Erythroblast (primary cell): ENCODE measurements at places on chromosomes 5 and 9.
A peak's percentile ranks its signal among the peaks of the same experiment; 100 is the strongest.

GRCh38 chr5:122908108-122908507, 62.7 kb downstream of the SNX24 start:
- DNase-seq = no peak

GRCh38 chr5:116137544-116138378, 52.9 kb downstream of the COMMD10 start:
- peak; percentile 60 for DNase-seq

- no peak for DNase-seq
Observed at GRCh38 chr5:94429566-94429965, 188.8 kb downstream of the KIAA0825 start.

DNA sequence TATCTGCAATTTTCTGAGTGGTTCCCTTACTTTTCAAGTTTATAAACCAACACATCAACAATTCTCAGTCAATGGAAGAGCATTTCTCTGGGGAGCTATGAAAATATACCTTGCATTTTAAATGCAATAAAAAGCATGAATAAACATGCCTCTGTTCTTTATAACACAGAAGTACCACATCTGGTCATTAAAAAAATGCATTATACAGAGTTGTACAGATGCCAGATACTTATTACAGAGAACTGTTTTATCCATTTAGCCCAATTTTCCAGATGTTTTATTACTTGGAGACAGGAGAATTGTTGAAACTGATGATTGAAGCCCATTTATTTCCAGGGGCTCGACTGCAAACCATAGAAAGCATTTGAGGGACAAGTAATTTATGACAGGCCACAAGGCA, 19.2 kb upstream of the HEXB start:
- DNase-seq = no peak

GRCh38 chr5:33073881-33074327, 362.8 kb downstream of the NPR3 start:
- DNase-seq = no peak

DNA sequence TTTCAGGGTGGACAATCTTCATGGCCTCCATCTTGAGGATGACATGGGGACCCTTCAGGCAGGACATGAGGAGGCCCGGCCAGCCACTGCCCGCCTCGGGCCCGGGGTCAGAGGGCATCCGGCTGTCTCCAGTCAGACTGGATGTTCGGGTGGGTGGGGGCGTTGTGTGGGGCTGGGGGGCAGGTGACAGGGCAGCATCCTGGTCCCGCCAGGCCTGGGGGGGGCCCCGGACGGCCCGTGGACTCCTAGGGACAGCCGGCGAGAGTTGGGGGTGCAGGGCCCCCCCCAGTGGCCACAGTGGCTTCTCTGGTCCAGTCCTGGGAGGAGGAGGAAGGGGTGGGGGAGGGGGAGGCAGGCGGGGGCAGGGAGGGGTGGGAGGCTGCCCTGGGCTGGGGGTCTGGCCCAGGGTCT, 940 bp downstream of the RNF208 start:
- no peak for DNase-seq

DNA sequence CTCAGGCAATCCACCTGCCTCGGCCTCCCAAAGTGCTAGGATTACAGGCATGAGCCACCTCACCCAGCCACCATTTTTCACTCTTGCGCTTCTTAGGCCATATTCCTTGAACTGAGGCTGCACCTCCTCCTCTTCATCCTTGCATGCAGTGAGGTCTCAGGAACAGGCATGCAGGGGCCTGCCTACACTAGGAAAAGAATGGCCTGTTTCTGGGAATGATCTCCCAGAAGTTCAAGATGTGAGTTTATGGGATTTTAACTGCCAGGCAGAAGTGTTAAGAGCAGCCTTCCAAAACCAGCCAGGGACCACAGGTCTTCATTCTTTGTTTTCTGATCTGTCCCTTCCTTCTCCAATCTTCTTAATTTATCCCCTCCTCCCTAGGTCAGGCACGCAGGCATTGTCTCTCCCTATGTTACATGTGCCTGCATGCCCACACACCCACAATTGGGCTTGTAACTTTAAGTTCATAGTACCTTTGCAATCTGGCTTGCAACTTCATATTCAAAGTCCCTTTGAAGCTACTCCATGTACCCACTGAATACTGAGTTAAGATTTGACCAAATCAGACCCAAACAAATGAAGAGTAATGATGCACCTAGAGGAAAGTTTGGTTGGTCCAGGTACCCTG, 10.5 kb upstream of the HSPA4 start:
- DNase-seq = no peak

GRCh38 chr9:113581865-113582697, 118.6 kb downstream of the RGS3 start:
- peak; percentile 78 for DNase-seq

GRCh38 chr5:54743581-54743980, 226.0 kb downstream of the SNX18 start:
- DNase-seq = no peak

GRCh38 chr9:21746550-21746949, 55.9 kb upstream of the MTAP start:
- DNase-seq = no peak

GRCh38 chr5:149360272-149360671, 2.4 kb downstream of the PCYOX1L start:
- no peak for DNase-seq

DNA sequence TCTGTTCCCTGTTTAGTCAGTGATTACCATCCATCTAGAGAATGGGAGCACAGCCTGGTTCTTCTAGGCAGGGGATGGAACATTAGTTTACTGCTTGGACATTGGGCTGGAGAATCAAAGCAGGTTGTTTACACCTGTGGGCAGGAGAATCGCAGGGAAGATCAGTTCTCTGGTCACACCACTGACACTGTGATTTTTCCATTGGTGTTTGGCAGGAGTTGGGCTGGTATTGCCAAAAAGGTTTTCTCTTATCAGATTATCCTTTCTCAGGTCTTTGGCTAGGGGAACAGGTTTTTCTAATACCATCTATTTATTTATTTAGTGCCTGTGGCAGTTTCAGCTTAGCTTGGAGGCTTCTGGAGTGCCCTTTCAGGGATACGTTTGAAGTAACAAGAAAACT, 219.3 kb upstream of the GRIN3A start:
- no peak for DNase-seq

DNA sequence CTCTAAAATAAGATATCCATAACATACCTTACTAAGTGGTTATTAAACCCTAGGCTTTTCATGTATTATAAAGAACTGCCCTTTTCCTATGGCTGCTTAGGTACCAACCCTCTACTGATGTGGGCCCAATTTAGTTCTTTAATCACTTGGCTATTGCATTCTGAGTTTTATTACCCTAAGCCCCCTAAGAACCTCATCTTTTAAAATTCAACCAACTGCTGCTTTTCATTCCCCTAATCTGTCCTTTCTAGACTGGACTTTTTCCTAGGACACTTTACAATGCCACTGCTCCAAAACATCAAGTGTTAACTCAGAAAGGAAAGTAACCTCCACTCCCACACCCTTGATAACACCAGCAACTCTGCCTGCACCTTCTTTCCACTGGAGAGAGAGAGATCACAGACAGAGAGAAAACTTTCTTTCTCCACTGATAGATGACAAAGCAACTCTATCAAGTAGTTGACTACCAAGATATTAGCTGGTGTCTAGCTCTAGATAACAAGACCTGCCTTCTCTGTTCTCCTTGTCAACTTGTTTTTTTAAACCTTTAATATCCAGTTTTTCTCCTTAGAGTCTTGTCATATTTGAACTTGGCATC, 27.3 kb downstream of the ELL2 start:
- peak; percentile 97 for DNase-seq

DNA sequence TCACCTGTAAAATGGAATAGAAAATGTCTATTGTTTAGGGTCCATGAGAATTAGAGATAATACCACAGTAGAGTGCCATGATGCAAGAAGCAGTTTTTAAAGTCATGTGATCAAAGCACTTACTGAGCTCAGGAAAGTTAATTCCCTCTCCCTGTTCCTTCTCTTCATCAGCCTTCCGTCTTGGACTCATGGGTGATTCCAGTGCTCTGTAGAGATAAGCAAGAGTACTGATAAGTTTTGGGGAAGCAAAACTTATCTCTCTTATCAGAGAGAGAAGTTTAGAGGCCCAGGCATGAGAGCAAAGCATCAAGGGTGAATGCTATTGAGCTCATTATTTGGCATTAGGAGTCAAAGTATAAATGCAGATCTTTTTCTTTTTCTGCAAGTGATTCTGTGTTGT, 410.1 kb downstream of the AGTPBP1 start:
- DNase-seq = no peak

GRCh38 chr5:57724836-57725235, 242.2 kb upstream of the ACTBL2 start:
- DNase-seq = no peak

- DNase-seq = no peak
Observed at GRCh38 chr5:55551358-55551757, 16.6 kb upstream of the PLPP1 start.

DNA sequence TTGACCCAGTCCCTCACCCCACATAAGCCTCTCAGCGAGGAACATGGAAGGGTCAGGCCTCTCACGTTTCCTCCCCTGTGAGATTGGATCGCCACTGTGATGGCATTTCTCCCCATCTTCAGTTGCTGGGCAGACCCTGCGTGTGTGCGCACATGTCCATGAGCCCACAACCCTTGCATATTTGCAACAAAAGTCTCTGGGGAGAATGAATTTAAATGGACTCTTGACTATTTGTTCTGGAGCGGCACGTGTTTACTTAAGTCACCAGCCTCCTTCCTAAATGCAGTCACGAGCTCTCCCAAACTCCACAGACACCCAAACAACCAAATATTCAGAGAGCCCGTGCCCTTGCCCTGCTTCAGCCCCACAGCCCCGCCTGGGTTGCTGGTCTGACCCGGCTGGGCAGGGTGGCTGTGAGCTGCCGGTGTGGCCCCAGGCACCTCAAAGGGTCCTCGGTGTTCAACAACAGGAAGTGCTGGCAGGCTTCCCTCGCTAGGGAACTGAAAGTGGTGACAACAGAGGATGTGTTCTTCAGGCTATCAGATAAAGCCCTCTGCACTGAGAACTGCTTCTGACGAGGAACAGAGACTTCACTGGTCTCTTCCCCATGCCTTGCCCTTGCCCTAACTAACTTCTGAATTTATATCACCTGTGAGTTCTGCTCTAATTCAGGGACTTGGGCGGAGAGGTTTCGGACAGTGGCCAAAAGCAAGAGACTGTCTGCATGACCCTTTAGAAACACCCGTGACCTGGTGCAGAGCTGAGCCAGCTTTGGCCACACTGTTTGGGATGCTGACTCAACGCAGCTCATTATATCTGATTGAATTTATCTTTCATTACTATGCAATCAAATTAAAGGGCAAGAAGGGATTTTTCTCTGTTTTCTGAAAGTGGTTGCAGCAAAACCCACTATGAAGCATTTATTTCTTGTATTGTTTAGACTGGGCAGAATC, 19.2 kb upstream of the CD180 start:
- DNase-seq = peak; percentile 25

DNA sequence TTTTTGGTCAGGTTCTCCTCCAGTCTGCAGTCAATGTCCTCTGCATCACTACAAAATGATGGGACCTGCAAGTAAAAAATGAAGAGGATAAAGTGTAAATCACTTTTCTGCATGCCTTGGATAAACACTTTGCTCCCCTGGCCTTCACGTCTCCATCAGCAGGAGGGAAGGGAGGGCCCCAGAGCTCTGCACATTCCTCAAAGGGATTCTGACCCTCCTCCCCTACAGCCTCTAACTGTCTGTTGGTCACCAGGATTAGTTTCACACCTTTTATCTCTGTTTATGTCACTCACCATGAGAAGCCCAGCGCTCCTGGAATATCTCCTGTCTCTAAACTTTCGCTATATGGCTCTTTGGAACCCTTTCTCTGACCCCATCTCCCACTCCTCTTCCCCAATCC, 103.3 kb downstream of the SVEP1 start:
- DNase-seq = no peak

DNA sequence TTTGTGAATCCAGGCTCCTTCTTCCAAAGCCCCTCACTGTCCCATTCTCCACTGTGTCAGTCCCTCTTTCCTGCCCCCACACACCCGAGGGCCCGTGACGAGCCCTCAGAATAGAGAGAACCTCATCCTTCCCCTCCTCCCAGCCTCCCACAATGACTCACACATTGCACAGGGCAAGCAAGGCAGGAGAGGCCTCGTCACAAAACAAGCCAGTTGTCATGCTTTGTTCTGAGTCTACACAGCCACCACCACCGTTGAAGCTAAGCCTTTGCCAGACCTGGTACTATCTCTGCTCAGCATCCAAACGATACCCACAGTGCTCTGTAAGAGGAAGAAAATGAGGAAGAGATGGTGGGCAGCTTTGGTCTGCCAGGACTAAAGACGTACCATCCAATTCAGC, 142.2 kb upstream of the ZNF366 start:
- DNase-seq = no peak

- DNase-seq = no peak
Observed at GRCh38 chr9:123174887-123175518, 93.4 kb downstream of the STRBP start.

- no peak for DNase-seq
Observed at GRCh38 chr5:32779754-32780415, 68.8 kb downstream of the NPR3 start.

DNA sequence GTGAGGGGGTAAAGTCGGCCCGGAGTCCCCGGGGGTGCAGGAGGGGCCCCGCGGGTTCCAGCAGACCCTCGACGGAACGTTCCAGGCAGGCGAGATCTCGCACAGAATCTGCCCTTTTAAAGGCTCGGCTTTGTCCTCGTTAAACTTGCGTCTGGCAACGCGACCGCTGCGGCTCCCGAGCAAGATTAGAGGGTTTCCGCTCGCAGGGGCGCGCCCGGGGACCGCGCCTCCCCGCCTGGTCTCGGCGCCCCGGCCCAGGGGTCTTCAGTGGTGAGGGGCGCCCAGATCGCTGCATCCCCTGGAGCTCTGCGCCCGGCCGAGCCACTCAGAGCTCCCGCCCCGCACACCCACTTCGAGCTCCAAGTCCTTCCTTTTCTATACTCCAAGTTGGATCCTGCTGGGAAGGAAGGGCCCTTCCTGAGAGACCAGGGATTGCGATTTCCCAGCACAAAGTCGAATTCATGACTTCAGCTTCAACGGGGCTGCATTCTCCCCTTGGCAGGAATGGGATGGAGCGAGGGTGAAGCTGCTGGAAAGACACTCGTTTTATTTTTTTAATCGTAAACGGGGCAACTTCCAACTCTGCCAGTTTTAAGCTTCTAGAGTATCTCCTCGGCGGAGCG, 11.3 kb downstream of the PROP1 start:
- no peak for DNase-seq
